ENCODE measurements at places on chromosomes 5 and 9.

DNA sequence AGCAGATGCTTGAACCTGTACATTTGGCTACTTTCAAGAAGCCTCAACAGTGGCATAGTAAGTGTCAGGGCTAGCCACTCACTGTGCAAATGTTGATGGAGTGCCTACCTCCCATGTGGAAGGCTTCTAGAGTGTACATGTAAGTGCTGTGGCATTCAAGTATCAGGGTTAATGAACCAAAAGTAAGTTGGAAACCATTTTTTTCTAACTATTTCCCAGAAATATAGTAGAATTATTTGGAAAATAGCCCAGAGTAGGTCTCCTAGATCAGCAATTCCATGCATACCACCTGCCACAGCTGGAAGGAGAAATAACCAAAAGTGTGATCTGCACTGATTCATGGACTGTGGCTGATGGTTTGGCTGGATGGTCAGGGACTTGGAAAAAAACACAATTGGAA is 53.3 kb downstream of the FOXD1 start:
- DNase-seq, result no peak

DNA sequence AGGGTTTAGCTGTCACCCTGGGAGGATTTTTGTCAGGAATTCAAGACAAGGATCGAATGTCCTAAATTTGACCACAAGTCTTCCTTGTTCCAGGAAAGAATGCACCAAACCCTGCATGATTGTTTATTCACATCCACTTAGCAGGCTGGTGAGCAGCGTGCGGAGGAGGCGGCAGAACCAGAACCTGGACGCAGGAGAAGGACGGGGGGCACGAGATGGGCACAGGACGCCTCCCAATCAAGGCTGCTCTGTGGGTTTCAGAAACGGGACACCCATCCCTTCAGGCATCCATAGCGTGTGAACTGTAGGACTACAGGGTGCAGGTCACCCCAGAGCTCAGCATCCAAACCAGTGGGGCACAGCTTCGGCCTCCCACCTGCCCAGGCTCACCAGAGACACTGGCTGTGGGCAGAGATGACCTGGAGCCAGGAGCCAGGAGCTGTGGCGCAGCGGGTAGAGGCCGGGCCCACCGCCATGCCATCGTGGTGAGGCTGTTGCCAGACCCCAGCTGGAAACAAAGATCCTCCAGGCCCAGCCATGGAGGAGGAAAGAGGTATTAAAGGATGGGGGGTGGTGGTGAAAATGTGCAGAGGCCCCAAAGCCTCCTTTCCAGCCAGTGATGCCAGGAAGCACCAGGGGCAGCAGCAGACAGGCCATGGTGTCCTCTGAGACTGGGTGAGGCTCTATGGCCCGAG is 32.3 kb upstream of the ADAMTS2 start:
- DNase-seq, result no peak

DNA sequence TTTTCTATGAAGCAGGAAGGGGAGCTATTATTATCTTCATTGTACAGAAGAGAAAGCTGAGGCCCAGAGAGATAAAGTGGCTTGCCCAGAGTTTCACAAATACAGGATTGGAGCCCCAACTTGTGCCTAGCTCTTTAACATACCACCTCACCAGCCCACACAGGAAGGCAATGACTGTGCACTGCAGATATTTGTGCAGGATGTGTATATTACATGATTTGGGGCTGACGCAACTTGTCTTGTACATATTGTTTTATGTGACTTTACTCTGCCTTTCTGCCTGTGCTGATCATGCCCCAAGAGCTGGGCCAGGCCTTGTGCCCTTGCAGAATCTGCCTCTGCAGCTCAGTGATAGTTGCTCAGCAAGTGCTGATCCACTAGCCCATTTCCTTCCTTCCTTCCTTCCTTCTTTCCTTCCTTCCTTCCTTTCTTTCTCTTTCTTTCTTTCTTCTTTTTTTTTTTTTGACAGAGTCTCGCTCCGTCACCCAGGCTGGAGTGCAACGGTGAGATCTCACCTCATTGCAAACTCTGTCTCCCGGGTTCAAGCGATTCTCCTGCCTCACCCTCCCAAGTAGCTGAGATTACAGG is 106.6 kb upstream of the TBCA start:
- no peak for DNase-seq

GRCh38 chr5:21823588-21823987 is 1029.6 kb downstream of the CDH12 start:
- DNase-seq, result no peak

- DNase-seq, result no peak
These were observed 64.1 kb upstream of the RAD23B start for GRCh38 chr9:107218829-107219485.

All from activated T-cell treated with anti-CD3 and anti-CD28 coated beads for 1 hour (primary cell).